Dermis blood vessel endothelial cell (primary cell): ENCODE measurements at places on chromosomes 11 and 22.

GRCh38 chr11:10784232-10785145, 24.2 kb downstream of the EIF4G2 start:
- peak; percentile 82 for DNase-seq

DNA sequence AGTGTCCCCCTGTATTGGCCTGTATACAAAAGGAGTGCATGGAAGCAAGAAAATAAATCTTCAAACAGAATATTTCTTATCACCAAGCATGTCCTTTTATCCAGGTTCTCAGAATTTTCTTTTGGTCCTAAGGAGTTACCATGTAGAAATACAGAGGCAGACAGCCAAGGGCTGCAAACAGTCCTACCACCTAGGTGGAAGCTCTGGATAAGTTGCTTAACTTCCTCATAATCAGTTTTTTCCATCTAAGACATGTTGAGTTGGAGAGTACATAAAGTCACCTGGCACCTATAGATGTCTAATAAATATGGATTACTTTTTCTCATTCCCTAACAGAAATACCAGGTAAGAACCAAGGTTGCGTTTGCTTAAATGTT, 57.0 kb upstream of the BLID start:
- DNase-seq = no peak

- no peak for DNase-seq
Observed at GRCh38 chr11:80532633-80533232, 1091.9 kb upstream of the TENM4 start.

GRCh38 chr11:107956543-107956942, 28.3 kb downstream of the RAB39A start:
- DNase-seq = no peak

GRCh38 chr11:14253421-14253820, 105.6 kb downstream of the RRAS2 start:
- DNase-seq = no peak

- DNase-seq = no peak
Observed at GRCh38 chr22:25405841-25406509, 158.5 kb upstream of the GRK3 start.

GRCh38 chr11:103927535-103927934, 108.9 kb upstream of the DDI1 start:
- peak; percentile 25 for DNase-seq

- DNase-seq = peak; percentile 8
Observed at GRCh38 chr11:129277198-129277843, 85.2 kb upstream of the ARHGAP32 start.
